ENCODE measurements at places on chromosomes 5 and 9. TPM values are rescaled to one million over a fixed set of nuclear protein-coding genes. Genes with fewer than 3 reads are reported as not detected.

RALGPS1 gene
- total RNA-seq: 1.1 TPM

LOX gene
- total RNA-seq: 63.2 TPM

KCNMB1 gene
- not detected for total RNA-seq

CEL gene
- 0.16 TPM for total RNA-seq

GABBR2 gene
- under 0.01 TPM for total RNA-seq

SPINK5 gene
- not detected for total RNA-seq

AQP7 gene
- not detected for total RNA-seq

FGF10 gene
- not detected for total RNA-seq

CCL27 gene
- total RNA-seq: 0.25 TPM

P4HA2 gene
- 53.4 TPM for total RNA-seq

SLC1A3 gene
- 1.5 TPM for total RNA-seq

IFNK gene
- not detected for total RNA-seq

CDH10 gene
- 0.13 TPM for total RNA-seq

LRRTM2 gene
- 0.33 TPM for total RNA-seq

TNC gene
- total RNA-seq: 213 TPM

BBLN gene
- 177 TPM for total RNA-seq

HAVCR2 gene
- total RNA-seq: 6.8 TPM

PCDHGB2 gene
- 0.65 TPM for total RNA-seq

CCDC192 gene
- total RNA-seq: not detected

EXOSC2 gene
- total RNA-seq: 12.5 TPM

ANKRD20A1 gene
- 0.16 TPM for total RNA-seq

NNT gene
- 50.7 TPM for total RNA-seq

TTC16 gene
- not detected for total RNA-seq

ACSL6 gene
- total RNA-seq: not detected

PAEP gene
- total RNA-seq: not detected

PDGFRB gene
- total RNA-seq: 35.4 TPM

PITX1 gene
- not detected for total RNA-seq

LVRN gene
- total RNA-seq: 0.49 TPM

BTNL8 gene
- not detected for total RNA-seq

RASEF gene
- total RNA-seq: 2.9 TPM

ASS1 gene
- total RNA-seq: 47.5 TPM

ZNF483 gene
- total RNA-seq: 2.3 TPM

PCDH1 gene
- 1.1 TPM for total RNA-seq

PCDHGB5 gene
- 15.8 TPM for total RNA-seq

SCGB3A2 gene
- not detected for total RNA-seq

RASA1 gene
- total RNA-seq: 27.5 TPM

ZNF618 gene
- 14.5 TPM for total RNA-seq

ABHD17B gene
- total RNA-seq: 15.5 TPM

PTTG1 gene
- total RNA-seq: 441 TPM

OR1Q1 gene
- not detected for total RNA-seq

FBP2 gene
- total RNA-seq: not detected

SLC27A6 gene
- 0.63 TPM for total RNA-seq
